ENCODE measurements at places on chromosomes 13 and 19. TPM values are rescaled to one million over a fixed set of nuclear protein-coding genes. Genes with fewer than 3 reads are reported as not detected.

Gene SLC7A10
- 0.17 TPM for total RNA-seq

Gene MCEMP1
- not detected for total RNA-seq

Gene RASAL3
- 24.8 TPM for total RNA-seq

Gene PSG1
- under 0.01 TPM for total RNA-seq

Gene KLC3
- total RNA-seq: 0.17 TPM

Gene ZNF536
- total RNA-seq: not detected

Gene TSPAN16
- total RNA-seq: not detected

Gene PLVAP
- 15.2 TPM for total RNA-seq

Gene MAP4K1
- not detected for total RNA-seq
